ENCODE measurements at places on chromosomes 13 and 19. TPM values are rescaled to one million over a fixed set of nuclear protein-coding genes. Genes with fewer than 3 reads are reported as not detected.

DNA sequence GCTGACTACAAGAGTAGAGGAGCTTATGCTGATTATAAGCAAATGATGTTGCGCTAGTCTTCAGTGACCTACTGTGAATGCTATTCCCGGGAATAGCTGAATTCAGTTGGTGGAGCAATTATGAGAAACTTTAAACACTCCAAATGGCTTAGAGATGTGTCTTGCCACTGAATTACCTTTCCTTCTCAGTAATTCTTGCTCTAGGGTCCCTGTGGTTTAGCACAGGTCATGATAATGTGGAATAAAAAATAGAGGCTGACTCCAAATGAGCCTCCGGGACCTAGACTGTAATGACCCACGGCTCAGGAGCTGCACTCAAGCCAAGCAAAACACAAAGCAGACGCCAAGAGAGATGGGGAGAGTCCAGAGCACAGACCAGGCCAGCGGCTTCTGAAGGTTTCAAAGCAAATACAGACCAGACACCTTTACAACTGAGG lies 124.7 kb downstream of the RGCC start:
- no peak for DNase-seq
- H3K27me3 ChIP-seq, result no peaks in the 10 kb centered on the region
- H3K36me3 ChIP-seq, result peaks cover 8% of the 10 kb centered on the region

- peaks cover 11% of the 10 kb centered on the region for H3K36me3 ChIP-seq
- no peaks in the 10 kb centered on the region for H3K27me3 ChIP-seq
- H3K4me1 ChIP-seq, result peaks cover 25% of the 10 kb centered on the region
- DNase-seq, result no peak
Observed at GRCh38 chr19:1830568-1830967, 17.7 kb downstream of the REXO1 start.

DNA sequence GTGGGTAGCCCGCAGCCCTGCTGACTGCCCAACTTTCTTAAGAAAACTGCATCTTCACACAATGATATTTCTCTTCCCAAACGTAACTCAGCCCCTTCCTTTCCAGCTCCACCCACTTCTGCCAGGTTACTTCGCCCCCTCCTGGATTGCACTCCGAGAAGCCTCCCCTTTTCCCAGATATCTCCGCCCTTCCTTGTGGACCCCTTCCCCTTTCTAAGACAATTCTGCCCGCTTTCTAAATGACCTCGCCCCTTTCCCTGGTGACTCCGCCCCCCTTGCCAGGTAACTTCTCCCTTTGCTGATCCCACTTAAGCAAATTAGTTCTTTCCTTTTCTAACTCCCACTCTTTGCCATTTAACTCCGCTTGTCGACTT lies 2.6 kb downstream of the VSIG10L start:
- H3K36me3 ChIP-seq, result no peaks in the 10 kb centered on the region
- no peaks in the 10 kb centered on the region for H3K27me3 ChIP-seq
- H3K4me3 ChIP-seq, result peak overlapping the region; percentile 73
- no peak for DNase-seq
- H3K4me1 ChIP-seq, result peaks cover 25% of the 10 kb centered on the region

DNA sequence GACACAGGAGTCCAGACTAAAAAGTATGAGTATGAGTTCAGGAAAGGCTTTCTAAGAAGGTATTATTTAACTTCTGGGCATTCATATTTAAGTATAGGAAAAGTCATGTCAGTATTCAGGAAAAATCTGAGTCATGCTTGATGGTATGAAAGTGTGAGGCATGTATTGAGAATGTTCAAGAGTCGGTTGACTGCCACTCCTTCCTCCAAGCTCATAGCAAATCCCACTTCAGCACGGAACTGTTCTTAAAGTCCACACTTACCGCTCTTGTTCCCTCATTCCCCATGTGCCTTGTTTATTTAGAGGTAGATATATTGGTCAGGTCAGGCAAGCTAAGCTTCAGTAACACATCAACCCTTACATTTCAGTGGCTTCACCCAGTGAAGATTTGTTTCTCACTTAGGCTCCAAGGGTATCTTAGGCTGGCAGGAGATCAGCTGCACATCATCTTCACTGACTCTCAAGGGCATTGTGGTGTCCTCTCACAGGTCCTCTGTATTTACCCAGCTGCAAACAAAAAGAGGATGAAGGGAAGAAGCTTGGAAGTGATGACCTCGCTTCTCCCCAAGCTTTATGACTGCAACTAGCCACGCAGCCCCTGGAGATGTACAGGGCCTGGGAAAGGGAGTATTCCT lies 1189.2 kb downstream of the EFNB2 start:
- H3K4me3 ChIP-seq, result no peak overlapping the region
- H3K27me3 ChIP-seq, result no peaks in the 10 kb centered on the region
- H3K4me1 ChIP-seq, result no peaks in the 10 kb centered on the region
- H3K36me3 ChIP-seq, result no peaks in the 10 kb centered on the region

The IFNL3 gene
- not detected for total RNA-seq

The CABP5 gene
- not detected for total RNA-seq

DNA sequence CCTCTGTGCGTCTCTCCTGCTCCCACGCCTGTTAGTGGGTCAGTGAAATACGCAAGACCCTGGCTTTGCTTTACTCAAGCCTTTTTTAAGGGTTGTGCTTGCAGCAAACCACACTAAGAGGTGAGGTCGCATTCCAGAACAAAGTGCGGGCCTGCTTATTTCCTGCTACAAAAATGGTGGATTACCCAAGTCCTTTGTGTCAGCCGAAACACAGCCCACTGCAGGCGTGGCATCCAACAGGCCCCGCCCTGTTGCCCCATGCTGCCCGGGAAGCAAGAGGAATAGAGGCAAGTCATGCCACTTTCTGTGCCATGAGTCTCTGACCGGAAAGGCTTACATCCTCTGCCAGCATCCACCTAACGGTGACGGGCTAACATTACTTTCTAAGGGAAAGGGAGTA lies 7.7 kb upstream of the IRS2 start:
- H3K27me3 ChIP-seq, result no peaks in the 10 kb centered on the region
- DNase-seq, result no peak
- H3K27ac ChIP-seq, result no peak overlapping the region
- no peak overlapping the region for H3K4me3 ChIP-seq
- H3K4me1 ChIP-seq, result peaks cover 18% of the 10 kb centered on the region

The ERFL gene
- total RNA-seq, result 0.32 TPM

The S1PR4 gene
- total RNA-seq, result 2.6 TPM

GRCh38 chr13:26585136-26585535 lies 27.7 kb downstream of the WASF3 start:
- H3K4me1 ChIP-seq, result peaks cover 10% of the 10 kb centered on the region
- DNase-seq, result no peak
- H3K27ac ChIP-seq, result no peak overlapping the region
- no peaks in the 10 kb centered on the region for H3K27me3 ChIP-seq

DNA sequence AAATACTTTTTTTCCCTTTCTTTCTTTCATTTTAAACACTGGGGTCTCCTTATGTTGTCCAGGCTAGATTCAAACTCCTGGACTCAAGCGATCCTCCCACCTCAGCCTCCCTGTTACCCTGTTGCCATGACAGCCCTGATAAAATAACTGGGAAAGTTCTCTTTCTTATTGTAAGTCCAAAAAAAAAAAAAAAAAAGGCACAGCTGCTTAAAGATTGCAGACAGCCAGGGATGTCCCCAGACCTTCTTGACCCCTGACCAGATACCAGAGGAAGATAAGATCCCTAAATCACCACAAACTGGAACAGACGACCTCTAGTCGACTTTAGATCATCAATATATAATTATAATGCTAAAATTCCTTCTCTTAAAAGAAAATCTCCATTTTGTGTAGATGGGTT lies 1.1 kb upstream of the MVB12A start:
- H3K4me1 ChIP-seq, result peaks cover 17% of the 10 kb centered on the region
- H3K36me3 ChIP-seq, result no peaks in the 10 kb centered on the region
- H3K27me3 ChIP-seq, result no peaks in the 10 kb centered on the region
- DNase-seq, result no peak
- no peak overlapping the region for H3K4me3 ChIP-seq
- H3K27ac ChIP-seq, result peak overlapping the region; percentile 78

The SERPINE3 gene
- total RNA-seq, result not detected

- no peak overlapping the region for H3K4me3 ChIP-seq
- no peak for DNase-seq
- peaks cover 60% of the 10 kb centered on the region for H3K4me1 ChIP-seq
- H3K27ac ChIP-seq, result peak overlapping the region; percentile 74
- H3K36me3 ChIP-seq, result no peaks in the 10 kb centered on the region
- H3K27me3 ChIP-seq, result no peaks in the 10 kb centered on the region
Observed at GRCh38 chr13:99310382-99311031, 3.3 kb upstream of the GPR183 start.

The CYP2F1 gene
- total RNA-seq, result not detected

DNA sequence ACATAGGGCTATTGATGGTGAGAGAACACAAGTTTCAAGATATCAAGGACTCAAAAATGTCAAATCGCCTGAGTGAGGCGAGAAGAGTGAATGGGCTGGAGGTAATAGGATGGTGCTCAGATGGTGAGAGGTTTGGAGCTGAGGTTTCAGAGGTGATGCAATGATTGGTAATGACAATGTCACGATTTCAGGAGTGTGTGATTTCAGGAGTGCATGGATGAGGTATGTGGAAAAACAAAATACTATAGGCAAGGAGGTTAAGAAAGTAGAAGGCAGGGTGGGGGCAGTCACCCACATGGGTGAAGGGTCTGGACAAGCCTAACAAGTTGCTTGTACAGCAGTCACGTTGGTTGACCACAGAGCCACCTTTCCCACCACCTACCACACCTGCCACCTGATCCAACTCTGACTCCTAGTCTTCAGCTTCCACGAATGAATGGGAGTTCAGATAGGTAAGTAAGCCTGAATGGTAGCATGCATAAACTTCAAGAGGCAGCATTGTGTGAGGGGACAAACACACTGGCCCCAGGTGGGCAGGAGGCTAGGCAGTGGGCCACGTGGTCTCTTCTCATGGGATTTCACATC lies 71.5 kb downstream of the RUBCNL start:
- no peak overlapping the region for H3K4me3 ChIP-seq
- H3K36me3 ChIP-seq, result no peaks in the 10 kb centered on the region
- no peaks in the 10 kb centered on the region for H3K4me1 ChIP-seq
- H3K27ac ChIP-seq, result no peak overlapping the region
- H3K27me3 ChIP-seq, result no peaks in the 10 kb centered on the region
